ENCODE measurements at places on chromosomes 1 and 21. TPM values are rescaled to one million over a fixed set of nuclear protein-coding genes. Genes with fewer than 3 reads are reported as not detected.

PRRX1 gene
- 8.0 TPM for total RNA-seq

GJB5 gene
- not detected for total RNA-seq

KCNA2 gene
- total RNA-seq, result 1.3 TPM

HTR1D gene
- total RNA-seq, result not detected

TMOD4 gene
- not detected for total RNA-seq

LCE6A gene
- not detected for total RNA-seq

RNU1-1 gene
- under 0.01 TPM for total RNA-seq

LYPD8 gene
- total RNA-seq, result not detected

SHISAL2A gene
- total RNA-seq, result not detected

SHE gene
- total RNA-seq, result 4.2 TPM

FABP3 gene
- not detected for total RNA-seq

PGBD5 gene
- 2.6 TPM for total RNA-seq

Data from body of pancreas (tissue), 4 donors.